Spinal cord (tissue), 10 donors: ENCODE measurements at places on chromosomes 13 and 19.

GRCh38 chr19:54014920-54015560 is 23.6 kb downstream of the CACNG6 start:
- DNase-seq: no peak

- peak; percentile 74 for DNase-seq
Observed at GRCh38 chr13:74289861-74290773, 155.9 kb upstream of the KLF12 start.

DNA sequence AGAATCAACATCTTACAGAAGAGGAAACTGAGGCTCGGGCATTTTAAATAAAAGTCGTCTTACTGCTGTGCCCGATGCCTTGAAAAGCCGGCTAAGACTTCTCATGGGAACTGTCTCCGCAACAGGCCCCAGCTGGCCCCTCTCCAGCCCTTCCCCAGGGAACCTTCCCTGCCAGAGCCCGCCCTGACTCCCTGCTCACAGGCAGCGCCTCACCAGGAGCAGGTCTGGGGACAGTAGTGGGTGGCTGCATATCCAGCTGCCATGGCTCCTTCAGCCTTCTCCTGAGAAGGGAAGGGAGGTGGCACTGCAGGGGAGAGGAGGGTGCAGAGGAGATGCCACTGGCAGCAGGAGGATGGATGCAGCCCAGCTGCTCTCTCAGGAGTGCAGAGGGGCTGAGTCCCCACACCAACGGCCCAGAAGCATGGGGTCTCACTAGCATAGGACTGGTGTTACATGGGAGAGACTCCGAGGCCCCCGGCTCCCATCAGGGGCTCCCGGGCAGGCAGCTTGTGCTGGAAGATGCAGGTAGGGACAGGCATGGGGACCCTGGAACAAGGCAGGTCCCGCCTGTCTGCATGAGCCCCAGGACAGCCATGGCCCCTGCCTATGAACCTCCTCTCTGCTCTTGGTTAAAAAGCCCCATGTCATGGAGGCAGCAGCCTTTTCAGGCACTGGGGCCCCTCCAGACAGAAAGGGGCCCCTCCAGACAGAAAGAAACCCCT is 216.4 kb upstream of the SGCG start:
- no peak for DNase-seq

- no peak for DNase-seq
Observed at GRCh38 chr19:36851898-36852297, 1.2 kb downstream of the ZNF345 start.

DNA sequence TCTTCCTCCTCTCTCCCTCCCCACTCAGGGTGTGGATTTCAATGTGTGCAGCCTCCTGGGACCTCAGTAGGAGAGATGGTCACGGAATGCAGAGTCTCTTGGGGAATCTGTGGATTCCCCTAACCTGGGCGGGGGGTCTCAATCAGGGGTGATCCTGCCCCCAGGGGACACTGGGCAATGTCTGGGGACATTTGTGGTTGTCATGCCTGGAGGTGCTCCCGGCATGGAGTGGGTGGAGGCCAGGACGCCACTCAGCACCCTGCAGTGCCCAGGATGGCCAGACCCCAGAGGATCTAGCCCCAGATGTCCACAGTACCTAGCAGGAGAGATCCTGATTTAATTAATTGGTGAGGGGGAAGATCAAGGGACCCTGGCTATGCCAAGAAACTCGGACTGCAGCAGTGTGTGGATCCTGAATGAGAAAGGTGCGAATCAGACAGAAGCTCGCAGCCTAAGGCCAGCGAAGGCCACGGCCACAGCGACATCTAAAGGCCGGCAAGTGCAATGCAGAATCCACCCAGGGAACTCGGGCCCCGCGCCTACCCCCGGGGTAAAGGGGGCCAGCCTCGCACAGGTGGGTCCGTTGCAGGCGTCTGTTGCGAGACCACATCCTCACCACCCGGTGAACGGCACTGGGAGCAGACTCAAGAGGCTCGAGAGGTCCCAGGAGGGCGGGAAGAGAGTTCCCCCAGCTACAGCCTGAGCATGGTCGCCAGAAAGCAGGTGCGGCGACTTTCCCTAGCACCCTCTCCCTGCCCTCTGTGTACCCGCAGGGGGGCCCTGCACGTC is 88.8 kb downstream of the GNG7 start:
- no peak for DNase-seq

- DNase-seq: no peak
Observed at GRCh38 chr19:43595605-43595998, 332 bp downstream of the IRGQ start.

GRCh38 chr13:22562116-22562515 is 618.7 kb upstream of the SGCG start:
- no peak for DNase-seq

DNA sequence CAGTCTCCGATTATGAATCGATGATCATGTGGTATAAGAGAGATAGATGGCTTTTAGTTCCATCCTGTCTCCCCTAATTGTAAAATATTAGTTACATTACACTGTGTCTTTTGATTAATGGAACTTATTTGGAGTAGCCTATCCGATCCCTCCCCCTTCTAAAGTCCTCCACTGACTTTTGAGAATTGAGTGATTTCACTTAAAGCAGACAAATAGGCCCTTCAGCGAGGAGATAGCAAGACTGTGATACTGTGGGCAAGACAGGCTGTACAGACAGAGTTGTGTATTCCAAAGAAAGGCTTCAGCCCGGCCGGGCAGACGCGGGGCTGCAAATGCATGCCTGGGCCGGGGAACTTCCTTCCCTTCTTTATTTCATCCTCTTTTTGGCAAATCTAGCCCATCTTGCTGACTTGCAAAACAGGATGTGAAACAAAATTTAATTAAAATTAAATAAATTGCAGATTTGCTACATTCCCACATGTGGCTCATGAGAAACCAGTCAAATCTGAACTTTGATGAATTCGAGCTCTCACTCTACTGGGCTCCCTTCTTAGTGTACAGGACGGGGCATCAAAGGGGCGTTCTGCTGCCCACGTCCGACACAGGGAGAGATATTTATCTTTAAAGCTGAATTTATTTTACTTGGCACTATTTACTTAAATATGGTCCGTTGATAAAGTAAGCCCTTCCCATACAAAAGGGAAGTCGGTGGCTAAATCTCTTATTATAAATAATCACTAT is 314.8 kb downstream of the ZNF536 start:
- DNase-seq: no peak

- DNase-seq: peak; percentile 82
Observed at GRCh38 chr19:54191011-54191810, at the start of gene TSEN34. TSS of gene TSEN34 (plus strand) at chr19:54191308. CDS start at chr19:54191365, 57 bp downstream.

- DNase-seq: no peak
Observed at GRCh38 chr13:29483211-29483610, 112.3 kb downstream of the SLC7A1 start.

DNA sequence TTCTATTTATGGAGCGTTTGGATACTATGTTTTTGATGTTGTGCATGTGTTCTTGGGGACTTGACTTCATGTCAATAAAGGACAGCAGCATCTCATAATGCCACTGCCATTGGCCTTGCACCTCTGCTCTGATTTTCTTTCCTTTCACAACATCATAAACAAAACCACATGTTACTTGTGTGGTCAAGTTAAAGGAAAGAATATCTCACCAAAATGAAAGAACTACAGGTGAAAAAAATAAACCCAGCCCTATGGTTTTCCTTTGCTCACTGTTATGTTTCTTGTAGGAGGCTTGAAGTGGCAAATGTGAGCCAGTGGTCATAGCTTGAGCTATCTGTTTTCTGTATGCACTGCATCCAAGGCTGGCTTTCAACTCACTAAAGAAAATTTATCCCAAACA is 240.4 kb downstream of the KCNRG start:
- no peak for DNase-seq

DNA sequence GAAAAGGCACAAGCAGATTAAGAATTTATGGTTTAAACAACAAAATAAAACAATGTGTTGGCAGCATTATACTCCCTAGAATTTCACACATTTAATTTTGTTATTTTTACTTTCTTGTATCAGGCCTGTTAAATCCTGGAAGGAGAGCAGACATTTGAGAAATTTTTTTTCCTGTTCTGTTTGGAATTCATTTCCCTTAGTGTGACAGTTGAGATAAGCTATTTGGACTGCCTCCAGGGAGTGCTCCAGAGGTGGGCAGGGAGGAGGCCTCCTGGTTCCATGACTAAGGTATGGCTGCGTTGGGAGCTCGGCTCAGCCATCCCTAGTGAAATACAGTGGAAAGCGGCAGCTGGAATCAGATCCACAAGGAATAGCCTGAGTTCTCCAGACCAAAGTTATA is 185.7 kb downstream of the KCNRG start:
- DNase-seq: no peak

- DNase-seq: no peak
Observed at GRCh38 chr13:94758436-94758960, 46.2 kb upstream of the SOX21 start.

DNA sequence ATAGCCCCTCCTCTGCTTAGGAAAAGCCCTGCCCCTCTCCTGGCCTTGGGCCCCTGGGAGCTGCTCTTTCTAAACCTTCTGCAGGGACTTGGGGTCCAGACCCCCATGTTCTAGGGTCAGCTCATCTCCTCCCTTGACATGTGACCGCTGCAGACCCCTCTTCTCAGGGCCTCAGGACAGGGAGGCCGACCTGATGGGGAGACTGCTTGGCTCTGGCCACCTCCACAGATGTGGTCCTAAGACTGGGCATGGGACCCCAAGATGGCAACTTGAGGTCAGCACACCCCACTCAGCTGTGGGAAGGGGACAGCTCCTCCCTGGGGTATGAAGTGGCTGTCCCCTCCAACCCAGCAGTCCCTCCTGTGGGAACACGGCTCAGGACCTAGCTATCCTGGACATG is 3.9 kb upstream of the SIX5 start:
- no peak for DNase-seq

- no peak for DNase-seq
Observed at GRCh38 chr13:45336025-45336800, 4.8 kb downstream of the TPT1 start.

- no peak for DNase-seq
Observed at GRCh38 chr13:106492588-106493475, 42.6 kb downstream of the EFNB2 start.

DNA sequence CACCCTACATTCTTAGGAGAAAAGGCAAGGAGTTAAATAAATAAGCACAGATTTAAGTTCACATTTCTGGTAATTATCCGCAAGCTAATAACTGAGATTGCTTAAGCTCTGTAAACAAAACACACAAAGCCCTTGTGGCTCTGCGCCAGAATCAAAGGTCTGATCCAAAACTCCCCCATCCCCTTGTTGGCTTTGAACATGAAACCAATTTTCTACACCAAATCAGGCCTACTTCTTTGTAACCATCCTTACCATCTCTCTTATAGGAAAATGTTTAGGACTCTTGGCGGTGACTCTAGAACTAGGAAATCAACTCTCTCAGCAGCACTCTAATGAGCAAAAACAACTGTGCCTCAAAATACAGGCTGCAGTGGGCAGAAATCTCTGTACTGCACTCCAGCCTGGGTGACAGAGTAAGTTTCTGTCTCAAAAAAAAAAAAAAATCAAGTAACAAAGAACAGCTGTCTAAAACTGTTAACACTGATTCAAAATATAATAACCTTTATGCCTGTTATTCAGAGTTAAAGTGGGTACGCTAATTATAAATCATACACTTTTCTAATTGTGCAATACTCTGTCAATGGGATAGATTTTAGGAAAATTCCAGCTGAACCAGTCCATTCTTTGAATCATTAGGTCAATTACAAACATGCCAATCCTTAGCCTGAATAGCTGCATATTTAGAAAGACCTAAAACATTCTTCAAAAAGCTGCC is 25.8 kb downstream of the ABCC4 start:
- no peak for DNase-seq

GRCh38 chr13:33744589-33745369 is 73.2 kb upstream of the RFC3 start:
- peak; percentile 47 for DNase-seq
